Karpas-422 (cell line): ENCODE measurements at places on chromosomes 7 and 10.

DNA sequence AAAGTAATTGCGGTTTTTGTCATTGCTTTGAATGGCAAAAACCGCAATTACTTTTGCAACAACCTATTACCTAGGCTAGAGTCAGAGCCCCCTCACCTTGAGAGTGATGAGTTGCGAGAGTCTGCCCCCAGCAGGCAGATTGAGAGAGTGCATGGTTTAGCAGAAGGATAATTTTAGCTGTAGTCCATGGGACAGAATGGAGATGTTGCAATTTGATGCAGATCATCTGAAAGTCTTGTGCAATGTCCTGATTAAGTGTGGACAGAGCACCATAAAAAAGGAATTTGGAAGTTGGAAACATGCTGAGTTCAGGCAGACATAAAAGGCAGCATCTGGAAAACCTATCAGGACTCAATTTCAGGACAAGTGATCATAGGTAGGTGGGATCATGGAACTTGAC is 48.7 kb downstream of the GPR141 start:
- peak; percentile 80 for DNase-seq

GRCh38 chr10:11140963-11141362 is 123.3 kb downstream of the CELF2 start:
- no peak for DNase-seq

- DNase-seq, result no peak
Observed at GRCh38 chr10:53700278-53700677, 927.7 kb upstream of the MBL2 start.

DNA sequence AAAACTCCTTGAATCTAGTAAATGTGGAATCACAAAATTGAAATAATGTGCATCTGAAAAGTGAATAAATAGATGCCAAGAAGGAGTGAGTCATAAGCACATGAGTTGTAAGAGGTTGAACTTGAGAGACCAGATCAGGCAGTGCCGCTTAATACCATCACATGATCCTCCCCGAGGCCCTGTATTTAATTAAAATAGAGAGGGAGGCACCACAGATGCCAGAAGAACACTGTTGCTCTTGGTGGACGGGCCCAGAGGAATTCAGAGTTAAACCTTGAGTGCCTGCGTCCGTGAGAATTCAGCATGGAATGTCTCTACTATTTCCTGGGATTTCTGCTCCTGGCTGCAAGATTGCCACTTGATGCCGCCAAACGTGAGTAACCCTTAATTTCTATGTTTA is at the start of gene GPNMB:
Gene GPNMB (plus strand): TSS at position 221 of the 400 bp plus-strand sequence. CDS start 83 bp downstream, at position 304.
- DNase-seq, result no peak

DNA sequence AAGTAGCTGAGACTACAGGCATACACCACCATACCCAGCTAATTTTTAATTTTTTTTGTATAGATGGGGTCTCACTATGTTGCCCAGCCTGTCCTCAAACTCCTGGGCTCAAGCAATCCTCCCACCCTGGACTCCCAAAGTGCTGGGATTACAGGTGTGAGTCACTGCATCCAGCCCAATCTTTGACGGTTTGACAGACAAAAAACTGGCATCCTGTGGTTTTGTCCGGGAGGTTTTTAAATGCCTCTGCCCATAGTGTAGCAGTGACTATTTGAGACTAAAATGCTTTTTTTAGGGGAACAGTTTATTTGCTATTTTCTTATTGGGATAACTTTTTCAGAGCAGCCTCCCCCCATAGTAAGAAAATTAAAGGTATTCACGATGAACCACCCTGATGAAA is 523.7 kb upstream of the GALNT17 start:
- no peak for DNase-seq

GRCh38 chr7:134636008-134636449 is 10.6 kb upstream of the BPGM start:
- DNase-seq, result no peak

- DNase-seq, result no peak
Observed at GRCh38 chr7:46812101-46812675, 769.7 kb downstream of the TNS3 start.

GRCh38 chr7:15921576-15921975 is 235.1 kb upstream of the MEOX2 start:
- DNase-seq, result no peak

- DNase-seq, result no peak
Observed at GRCh38 chr7:23247603-23248335, 1.2 kb downstream of the GPNMB start.

DNA sequence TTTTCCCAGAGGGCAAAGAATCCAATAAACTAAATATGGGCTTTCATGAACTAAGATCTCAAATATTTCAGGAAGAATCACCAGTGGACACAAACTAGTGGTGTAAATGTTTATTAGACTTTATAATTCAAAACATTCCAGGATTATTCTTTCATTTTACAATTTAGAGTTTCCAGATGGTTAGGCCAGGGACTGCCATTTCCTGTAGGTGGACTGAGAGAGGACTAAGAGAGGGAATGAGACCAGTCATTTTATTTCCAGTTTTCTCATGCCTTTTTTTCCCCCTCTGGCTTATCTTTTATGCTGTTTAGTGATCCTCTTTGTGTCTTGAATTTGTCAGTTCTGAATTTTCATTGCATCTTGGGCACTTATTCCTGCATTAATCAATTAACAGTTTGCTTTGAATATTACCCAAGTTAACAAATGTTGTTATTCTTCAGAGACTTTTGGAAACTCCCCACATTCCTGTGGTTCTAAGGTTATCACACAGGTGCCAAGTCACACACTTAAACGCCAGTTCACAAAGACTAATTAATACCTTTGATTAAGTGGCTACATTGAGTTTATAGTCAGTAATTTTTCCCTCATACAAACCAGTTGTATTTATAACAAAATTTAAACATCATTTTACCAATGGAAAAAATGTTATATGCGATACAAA is 12.3 kb downstream of the CISD1 start:
- DNase-seq, result no peak

GRCh38 chr10:71580926-71581325 is 138.7 kb downstream of the C10orf105 start:
- DNase-seq, result no peak

DNA sequence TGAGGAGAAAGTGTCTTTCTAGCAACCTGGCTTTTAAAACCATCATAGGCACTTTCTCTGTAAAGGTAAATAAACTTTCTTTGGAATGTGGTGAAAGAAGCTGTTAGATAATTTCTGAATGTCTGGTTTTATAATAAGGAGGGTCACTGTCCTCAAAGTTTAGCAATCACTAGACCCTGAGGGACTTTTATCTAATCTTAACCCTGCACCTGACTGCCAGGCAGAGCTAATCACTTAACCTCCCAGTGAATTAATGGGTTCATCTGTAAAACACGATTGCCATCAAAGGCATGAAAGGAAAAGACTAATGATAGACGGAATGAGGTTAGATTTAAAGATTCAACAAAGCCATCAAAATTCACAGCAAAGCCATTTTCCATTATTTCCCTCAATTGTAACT is 553.8 kb downstream of the GRM8 start:
- DNase-seq, result peak; percentile 43

GRCh38 chr10:102111276-102111675 is 8.9 kb downstream of the LDB1 start:
- DNase-seq, result peak; percentile 6

GRCh38 chr7:50287129-50287528 is 17.4 kb upstream of the IKZF1 start:
- no peak for DNase-seq

DNA sequence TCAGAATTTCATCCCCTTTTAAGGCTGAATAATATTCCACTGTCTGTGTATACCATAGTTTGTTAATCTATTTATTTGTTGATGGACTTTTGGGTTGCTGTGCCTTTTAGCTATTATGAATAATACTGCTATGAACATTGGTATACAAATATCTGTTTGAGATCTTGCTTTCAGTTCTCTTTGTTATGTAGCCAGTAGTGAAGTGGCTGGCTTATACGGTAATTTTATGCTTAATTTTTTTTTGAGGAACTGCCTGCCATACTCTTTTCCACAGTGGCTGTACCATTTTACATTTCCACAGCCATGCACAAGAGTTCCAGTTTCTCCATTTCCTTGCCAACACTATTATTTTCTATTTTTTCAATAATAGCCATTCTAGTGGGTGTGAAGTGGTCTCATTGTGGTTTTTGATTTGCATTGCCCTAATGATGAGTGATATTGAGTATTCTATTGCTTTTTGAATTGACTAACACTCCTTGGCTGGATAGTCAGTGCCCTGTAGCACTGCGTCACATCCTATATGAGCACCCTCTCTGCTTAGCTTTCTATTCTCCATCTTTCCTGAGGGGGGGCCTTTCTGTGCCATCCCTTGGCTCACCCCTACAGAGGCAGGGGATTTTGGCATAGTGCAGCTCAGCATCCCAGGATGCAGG is 29.4 kb upstream of the RAPGEF5 start:
- no peak for DNase-seq

- no peak for DNase-seq
Observed at GRCh38 chr7:150736864-150737263, 354 bp upstream of the GIMAP5 start.

- DNase-seq, result no peak
Observed at GRCh38 chr7:18570441-18570840, 74.9 kb downstream of the HDAC9 start.

DNA sequence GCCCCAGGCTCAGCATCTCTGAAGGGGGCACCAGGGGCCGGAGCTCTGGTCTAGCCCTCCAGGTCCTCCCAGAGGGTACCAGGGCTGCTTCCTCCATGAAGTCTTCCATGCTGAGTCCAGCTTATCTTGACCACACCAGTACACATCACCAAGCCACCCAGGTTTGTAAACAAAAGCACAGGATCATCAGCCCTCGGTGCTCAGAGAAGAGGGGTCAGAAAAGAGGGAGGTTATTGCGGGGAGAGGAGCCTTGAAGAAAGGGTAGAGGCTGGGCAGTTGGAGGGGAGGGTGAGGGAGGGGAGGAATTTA is 23.9 kb downstream of the AQP1 start:
- DNase-seq, result no peak

- no peak for DNase-seq
Observed at GRCh38 chr10:121999301-121999700, 10.3 kb downstream of the TACC2 start.

DNA sequence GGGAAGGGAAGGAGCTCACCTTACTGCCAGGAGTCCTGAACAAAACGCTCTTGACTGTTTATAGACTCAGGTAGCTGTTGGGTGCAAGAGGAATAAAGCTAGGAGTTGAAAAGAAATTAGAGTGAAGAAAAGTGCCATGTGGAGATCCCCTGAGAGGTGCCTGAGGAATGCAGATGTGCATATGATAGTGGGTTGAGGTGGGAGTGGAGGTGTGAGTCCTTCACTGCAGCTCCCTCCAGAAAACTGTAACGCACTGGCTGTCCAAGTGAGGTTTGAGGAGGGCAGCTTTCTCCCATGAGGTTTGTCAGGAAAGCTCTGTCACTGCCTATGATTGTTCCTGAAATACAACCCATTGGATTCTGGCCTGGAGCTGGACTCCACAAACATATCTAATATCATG is 904.8 kb upstream of the POT1 start:
- DNase-seq, result no peak

GRCh38 chr10:103373544-103373943 is 5.8 kb downstream of the TAF5 start:
- no peak for DNase-seq

DNA sequence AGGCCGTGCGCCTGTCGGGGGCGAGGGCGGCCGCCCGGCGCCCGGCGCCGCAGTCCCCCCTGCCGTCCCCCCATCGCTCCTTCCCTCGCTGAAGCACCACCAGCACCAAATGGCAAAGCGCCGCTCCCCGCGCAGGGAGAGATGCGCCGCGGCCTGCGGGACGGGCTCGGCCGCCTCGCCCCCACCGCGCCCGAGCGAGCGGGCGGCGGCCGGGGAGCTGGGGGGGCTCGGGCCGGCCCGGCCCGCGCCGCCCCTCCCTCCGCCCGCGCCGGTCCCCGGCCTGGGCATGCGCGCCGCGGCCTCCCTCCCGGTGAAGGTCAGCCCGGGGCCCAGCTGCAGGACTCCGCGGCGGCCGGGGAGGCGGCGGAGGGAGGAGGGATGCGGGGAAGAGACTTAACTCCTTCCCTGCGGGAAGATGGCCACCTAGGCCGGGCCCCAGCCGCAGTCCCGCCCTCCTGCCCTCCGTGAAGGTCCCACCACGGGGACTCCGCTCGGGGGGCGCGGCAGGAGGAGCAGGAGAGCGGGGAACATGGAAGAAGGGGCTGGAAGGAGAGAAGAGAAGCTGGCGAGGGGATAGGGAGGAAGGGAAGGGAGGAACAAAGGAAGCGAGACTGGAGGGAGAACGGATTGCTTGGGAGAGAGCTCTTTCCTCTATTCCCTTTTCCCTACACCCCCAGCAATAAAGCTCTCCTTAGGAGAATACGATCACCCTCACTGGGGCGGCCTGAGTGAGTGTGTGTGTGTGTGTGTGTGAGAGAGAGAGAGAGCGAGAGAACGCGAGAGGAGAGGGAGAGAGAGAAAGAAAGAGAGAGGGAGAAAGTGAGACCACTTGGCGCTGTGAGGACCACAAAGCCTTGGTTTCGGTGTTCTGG is 3.4 kb upstream of the SMARCD3 start:
- DNase-seq, result no peak

DNA sequence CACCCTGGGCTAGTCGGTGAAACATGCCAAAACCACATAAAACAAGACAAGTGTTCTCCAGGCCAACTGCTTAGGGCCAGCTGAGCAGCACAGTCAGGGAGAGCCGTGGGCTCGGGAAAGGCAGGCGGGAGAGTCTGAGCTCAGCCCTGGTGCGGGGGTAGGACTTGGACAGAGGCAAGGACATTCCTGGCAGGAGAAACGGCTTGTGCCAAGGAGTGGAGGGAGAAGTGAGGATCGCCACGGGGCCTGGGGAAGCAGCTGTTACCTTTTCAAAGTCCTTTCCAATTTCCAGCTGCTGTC is 4.2 kb downstream of the ELN start:
- DNase-seq, result no peak

DNA sequence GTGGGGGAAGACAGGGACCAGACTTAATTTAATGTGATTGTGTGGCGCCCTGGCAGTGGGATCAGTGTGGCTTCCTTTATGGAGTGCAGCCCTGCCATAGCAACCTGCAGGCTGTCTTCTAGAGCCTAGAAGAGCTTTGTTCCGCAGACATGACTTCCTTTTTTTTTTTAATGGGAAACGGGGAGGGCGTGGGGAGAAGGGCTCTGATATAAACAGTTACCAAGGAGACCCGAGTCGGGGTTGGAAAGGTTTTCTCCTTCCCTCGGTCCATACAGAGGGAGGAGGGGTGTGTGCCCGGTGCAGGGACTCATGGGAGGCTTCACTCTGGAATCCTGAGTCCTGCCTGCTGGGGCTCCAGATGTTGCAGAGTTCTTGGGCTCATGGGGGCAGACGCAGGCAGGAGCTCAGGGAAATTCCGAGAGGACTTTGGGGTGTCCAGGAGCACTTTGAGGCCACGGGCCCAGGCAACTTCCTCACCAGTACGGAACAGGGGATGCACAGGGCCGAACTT is 26.9 kb downstream of the TMEM120A start:
- DNase-seq, result no peak

- DNase-seq, result no peak
Observed at GRCh38 chr10:3935141-3935540, 150.1 kb upstream of the KLF6 start.
